Right lobe of liver (tissue), 6 donors: ENCODE measurements at places on chromosomes 5 and 9.
A peak's percentile ranks its signal among the peaks of the same experiment; 100 is the strongest.

- no peak for DNase-seq
Measured at GRCh38 chr5:148179234-148179824, 11.0 kb downstream of the SPINK14 start.

GRCh38 chr5:171596391-171596878 is 177.0 kb downstream of the FGF18 start:
- peak; percentile 43 for DNase-seq

DNA sequence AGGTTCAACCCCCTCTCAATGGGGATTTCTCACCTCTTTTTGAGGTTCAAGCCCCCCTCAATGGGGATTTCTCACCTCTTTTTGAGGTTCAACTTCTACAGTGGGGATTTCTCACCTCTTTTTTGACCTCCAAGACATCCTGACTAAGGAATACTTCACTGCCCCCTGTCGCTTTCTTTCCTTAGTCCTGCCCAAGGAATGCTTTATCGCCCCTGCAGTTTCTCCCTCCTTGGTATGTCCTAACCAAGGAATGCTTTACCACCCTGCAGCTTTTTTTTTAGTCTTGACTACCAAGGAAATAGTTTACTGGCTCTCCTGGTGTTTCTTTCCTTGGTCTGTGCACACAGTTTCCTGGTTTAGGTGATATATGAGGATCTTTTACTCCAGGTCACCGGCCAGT is 9.6 kb upstream of the IRGM start:
- DNase-seq = no peak

DNA sequence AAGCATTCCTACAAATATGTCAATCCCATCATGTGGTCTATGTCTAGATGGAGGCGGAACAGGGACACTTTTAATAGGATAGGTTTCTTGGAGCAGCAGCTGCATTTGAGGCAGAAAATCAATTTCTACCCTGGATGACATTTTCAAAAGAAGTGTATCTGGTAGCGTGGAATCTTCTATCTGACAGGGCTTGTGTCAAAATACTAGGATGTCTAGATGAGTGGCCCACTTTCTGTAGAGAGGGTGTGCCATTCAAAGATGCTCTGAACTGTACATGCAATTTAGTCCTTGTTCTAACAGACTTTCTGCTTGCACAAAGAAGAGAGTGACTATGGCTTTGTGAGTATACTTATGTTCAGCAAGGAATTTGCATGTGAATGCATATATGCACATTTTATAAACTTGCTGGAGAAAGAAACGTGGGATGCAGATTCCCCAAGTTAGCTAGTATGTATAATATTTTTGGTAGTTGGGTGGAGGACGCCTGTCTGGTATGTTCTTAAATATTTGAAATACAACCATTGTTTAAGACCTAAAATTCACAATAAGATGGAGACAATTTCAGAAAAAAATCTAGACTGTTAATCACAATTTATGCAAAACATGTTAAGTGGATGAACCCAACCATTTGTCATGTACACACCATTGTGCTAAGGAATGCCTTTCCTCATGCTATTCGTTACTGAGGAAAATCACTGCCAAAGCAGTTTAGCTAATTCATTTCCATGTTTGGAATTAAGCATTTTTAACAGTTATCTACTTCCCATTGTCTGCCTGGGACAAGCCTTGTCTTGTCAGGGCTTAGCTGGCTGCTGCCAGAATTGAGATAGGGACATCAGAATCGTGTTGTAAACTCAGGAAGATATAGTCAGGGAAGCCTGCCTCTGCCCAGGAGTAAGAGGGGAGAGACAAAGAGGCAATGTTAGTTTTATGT is 129.1 kb upstream of the MEF2C start:
- DNase-seq = no peak

DNA sequence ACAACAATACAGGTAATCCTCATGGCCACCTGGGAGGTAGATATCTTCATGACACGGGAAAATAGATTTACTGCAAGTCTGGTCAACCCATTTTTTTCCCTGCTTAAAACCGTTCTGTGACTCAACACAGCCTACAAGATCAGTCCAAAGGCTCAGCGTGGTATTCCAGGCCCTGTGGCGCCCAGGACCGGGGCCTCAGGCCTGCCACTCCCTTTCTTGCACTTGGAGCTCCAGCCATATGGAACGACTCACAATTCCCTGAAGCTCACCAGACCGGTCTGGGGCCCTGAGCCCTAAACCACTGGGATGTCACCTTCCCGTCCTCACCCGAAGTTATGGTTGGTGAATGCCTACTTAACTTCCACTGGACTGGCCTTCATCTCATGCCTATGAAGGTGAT is 6.5 kb upstream of the MLANA start:
- DNase-seq = no peak

GRCh38 chr5:78648359-78649210 is at the start of gene LHFPL2:
Gene LHFPL2, minus strand, starts transcription at chr5:78648772. Its CDS starts 138,559 bp downstream, at chr5:78510213.
- DNase-seq = peak; percentile 82

DNA sequence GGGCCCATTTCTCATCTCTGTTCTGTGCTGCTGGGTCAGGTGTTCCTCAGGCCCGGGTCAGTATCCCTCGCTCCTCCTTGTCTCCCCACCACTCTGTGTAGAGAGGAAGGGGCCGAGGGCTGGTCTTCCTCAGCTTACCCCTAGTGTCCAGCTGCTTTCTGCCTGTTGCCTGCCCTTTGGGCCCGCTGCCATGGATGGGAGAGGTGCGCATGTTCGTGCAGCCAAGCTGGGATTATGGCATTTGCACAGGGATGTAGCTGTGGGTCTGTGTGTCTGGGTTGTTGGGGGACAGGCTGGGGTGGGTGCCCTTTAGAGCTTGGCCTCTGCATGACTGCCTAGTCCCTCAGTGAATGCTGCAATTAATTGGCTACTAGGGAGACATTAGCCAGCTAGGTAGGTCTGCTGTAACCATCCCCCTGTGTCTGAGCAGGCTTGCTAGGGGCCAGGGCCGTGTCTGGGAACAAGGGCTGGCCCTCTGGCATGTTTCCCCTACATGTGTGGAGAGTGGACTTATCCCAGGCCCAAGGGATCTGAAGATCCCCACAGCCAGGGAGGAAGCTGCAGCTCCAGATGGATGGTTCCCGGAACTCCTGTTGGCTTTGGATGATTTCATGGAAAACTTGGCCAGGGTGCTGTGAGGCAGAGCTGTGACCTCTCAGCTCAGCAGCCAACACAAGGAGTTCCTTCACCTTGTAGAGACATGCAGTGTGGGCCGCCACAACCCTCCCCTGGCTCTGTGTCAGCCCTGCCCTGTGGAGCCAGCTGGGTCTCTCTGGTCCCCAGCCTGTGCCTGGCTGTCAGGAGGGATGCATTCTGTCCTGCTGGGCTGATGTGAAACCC is 161.9 kb downstream of the MACROH2A1 start:
- no peak for DNase-seq

GRCh38 chr5:56983593-56984361 is 31.9 kb upstream of the MIER3 start:
- no peak for DNase-seq

GRCh38 chr5:139767960-139768359 is 27.6 kb upstream of the PSD2 start:
- DNase-seq = peak; percentile 78

DNA sequence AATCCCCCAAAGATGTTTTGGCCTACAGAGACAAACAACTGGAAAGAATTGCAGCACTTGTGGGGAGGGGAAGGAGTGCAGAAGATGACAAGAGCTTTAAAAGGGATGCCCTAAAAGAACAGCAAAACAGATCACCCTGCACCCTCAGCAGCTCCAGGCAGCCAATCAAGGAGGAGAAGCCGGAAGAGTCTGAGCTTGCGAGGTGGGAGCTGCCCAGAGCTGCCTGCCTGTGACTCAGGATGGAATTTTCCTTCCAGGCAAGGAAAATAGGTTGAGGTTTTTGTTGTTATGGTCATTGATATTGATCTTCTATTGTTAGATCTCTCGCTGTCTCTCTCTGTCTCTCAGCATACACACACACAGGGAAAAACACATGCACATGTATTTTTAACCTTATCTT is 70.3 kb upstream of the MAP1B start:
- DNase-seq = no peak

DNA sequence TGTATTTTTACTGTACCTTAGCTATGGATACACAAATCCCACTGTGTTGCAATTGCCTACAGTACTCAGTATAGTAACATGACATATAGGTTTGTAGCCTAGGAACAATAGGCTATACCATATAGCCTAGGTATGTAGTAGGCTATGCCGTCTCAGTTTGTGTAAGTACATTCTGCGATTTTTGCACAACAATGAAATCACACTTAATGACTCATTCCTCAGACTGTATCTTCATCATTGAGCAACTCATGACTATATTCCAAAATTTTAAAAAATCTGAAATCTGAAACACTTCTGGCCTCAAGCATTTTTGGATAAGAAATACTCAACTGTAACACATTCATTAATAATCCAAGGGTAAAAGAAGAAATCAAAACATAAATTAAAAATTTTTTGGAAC is 666.8 kb upstream of the GRAMD2B start:
- no peak for DNase-seq

DNA sequence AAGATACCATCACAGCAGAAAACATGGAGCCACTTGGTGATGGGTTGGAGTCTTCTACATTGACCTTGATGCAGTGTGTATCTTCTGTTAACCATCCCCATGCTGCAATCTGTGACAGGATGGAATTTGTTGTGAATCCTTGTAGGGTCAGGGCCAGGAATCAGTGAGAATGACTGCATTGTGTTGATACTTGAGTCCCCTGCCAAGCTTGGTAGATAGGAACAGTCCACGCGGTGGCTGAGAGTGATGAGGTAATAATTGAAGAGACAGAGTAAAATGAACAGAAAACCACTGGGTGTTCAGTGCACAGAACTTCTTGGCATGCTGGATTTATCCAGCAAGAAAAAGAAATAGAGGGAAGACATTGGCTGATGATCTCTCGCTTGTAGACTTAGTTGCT is 217.5 kb downstream of the MAN2A1 start:
- no peak for DNase-seq

DNA sequence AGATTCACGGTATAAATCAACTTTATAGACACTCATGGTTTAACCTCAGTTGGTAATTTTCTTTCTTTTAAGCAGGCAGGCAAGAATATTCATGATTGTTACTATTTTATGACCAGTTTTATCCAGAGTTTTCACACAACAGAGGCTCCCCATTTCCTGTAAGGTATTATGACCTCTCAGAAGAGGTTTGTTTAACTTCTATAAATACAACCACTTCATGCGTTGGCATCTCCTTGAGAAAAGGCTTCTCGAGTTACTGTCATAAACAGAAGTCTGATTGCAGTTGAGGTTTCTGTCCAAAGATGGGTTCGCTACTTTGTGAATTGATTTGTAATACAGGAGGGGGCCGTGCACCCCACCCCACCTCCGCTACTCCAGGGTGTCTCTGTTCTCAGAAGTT is 55.3 kb downstream of the ENTREP1 start:
- DNase-seq = no peak

DNA sequence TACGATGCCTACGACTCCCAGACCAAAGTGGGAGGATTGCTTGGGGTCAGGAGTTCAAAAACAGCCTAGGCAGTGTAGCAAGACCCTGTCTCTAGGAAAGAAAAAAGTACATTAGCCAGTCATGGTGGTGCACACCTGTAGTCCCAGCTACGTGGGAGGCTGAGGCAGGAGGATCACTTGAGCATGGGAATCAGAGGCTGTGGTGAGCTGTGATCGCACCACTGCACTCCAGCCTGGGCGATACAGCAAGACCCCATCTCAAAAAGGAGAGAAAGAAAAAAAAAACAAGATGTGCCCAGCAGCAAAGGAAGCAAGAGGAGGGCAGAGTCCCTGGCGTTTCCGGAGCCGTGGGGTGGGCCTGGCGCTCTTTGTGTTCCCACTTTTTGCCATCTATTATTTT is 79.4 kb upstream of the CACNA1B start:
- no peak for DNase-seq

GRCh38 chr5:174935854-174936474 is 211.6 kb downstream of the MSX2 start:
- peak; percentile 49 for DNase-seq

DNA sequence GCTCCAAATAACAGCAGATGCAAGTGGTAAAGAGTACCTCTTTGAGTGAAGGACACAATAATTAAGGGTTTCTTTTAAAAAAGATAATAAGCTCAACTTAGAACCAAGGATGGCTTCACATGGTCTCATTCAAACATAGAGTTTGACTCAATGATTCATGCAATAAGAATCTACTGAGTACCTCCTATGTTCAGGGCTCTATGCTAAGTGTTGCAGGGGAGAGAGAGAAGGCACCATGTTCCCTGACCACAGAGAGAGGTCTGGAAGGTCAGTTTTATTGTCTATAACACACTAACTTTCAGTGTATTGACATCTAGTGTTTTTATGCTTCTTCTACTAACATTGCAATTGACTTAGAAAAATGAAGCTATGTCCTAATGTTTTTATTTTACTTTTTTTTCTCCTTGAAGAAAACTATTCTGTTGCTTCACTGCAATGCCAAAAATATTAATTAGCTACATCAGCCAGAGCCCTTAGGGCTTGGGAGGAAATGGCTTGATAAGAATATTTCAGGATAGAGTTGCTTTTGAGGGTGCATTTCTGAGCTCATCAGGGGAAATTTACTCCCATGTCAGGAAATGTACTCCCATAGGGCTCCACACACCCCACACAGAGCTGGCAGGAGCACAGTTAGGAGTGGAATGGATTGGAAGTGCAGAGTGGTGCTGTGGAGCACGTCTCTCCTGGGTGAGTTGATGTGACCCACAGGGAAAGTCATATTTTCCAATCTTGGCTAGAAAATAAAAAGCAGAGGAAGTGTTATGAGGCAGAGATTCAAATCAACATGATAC is 106.6 kb downstream of the PDE8B start:
- DNase-seq = no peak

DNA sequence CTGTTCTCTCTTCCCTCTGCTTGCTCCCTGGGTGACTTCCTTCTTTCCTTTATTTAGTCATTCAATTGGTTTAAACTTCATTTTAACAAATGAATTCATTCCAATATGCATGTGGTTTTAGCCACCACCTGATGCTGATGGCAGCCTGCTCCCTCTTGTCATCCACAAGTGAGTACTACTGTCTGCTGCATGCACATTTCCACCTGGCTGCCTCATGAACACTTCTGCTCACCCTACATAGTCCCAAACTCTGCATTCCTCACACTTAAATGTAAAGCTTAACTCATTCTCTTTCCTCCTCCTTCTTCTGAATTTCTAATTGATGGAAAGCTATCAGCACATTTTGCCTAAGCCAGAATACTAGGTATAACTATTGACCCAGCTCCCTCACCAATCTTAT is 184.7 kb upstream of the ZNF462 start:
- no peak for DNase-seq

- no peak for DNase-seq
Measured at GRCh38 chr9:81798606-81799005, 109.3 kb upstream of the TLE1 start.

GRCh38 chr5:122077366-122078115 is 518 bp downstream of the LOX start:
- peak; percentile 23 for DNase-seq
